Stimulated activated CD4-positive, alpha-beta T cell treated with anti-CD3 and anti-CD28 coated beads, Interleukin-2, amount 100 ng/mL, for 4 hours (primary cell): ENCODE measurements at places on chromosomes 12 and 14.

DNA sequence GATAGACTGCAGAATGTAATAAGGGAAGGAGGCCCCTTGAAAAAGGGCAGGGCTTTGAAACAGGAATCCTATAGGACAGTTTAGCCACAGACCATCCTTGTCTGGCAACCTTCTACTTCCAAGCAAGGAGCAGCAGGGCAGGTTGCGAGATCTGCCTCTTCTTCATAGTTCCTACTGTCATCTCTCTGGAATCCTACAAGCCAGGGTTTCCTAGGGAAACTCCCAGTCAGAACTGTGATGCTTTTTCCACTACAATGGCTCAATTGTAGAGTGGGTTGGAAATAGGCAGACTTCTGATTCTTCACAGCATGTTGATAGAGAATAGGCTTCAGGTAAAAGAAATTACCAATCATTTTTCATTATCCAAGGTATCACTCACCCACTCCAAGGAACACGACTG lies 186.3 kb downstream of the DACT1 start:
- no peak for DNase-seq

DNA sequence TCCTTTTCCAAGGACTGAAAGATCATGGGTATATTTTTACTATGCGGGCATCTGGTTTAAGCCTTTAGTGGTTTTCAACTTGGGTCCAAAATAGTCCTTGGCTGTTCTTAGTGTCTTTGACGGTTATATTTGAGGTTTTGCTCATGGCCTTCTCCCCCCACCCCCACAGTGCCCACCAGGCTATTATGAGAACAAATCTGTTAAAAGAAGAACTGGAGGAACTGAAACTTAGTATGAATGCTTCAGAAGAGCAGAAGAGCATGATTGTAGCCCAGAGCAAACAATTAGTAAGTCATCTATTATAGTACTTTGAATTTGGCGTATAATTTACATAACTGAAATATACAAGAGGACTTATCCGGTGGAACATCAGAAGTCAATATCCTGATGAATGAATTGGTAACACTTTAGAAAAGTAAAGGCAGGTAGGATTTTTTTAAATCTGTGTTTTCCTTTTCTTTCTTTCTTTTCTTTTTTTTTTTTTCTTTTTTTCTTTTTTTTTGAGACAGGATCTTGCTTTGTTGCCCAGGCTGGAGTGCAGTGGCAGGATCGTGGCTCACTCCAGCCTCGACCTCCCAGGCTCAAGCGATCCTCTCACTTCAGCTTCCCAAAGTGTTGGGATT lies 71.8 kb upstream of the BCAT1 start:
- DNase-seq = no peak

DNA sequence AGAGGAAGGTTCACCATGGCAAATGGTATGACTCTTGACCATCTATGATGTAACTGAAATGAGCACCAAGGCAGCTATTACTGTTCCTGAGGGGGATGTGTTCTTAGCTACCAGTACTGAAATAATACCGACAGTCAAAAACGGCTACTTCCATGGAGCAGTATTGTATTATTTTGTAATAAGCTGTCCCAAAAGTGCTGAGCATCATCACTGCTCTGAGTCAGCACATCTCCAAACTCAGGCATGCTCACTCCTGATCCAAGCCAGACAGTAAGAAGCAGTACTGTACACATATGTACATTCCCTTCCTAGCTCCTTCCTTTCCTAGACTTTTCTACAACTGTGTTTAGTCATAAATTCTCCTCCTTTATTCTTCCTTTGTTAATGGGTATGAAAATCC lies 8.6 kb downstream of the VTI1B start:
- no peak for DNase-seq

DNA sequence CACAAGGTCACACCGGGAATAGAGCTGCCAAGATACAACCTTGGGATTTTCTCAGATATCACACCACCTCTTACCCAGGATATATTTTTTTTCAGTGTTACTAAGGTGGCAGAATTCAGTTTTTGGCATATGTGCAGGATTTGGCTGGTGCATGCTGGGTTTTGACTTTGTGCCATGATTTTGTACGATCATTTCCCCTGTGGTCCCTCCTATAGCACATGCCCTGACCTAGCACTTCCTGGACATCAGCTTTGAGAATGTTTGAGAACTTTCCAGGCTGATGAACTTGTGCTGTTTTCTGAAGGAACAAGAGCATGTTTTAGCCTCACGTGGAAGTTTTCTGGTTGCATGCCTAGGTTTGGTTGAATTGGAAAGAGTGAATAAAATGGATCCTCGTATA lies 11.0 kb upstream of the TBPL2 start:
- DNase-seq = no peak

- no peak for DNase-seq
Measured at GRCh38 chr14:58549105-58549757, 88.5 kb upstream of the DACT1 start.

DNA sequence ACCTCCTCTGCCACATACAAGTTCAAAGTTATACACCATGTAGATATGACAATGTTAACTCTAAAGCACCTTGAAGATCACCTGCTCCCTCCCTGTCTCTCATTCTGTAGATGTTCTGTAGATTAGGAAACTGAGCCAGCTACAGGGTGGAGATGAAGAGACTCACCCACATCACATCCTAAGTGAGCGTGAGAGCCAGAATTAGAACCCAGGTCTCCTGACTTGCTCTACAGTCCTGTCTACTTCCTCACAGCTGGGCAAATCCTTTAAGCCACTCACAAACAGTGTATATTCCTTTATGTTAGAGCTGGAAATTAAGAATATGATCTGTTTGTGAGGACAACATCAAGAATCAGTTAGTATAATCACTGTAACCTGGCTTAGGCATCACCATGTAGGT lies 1.8 kb downstream of the APPL2 start:
- DNase-seq = no peak

DNA sequence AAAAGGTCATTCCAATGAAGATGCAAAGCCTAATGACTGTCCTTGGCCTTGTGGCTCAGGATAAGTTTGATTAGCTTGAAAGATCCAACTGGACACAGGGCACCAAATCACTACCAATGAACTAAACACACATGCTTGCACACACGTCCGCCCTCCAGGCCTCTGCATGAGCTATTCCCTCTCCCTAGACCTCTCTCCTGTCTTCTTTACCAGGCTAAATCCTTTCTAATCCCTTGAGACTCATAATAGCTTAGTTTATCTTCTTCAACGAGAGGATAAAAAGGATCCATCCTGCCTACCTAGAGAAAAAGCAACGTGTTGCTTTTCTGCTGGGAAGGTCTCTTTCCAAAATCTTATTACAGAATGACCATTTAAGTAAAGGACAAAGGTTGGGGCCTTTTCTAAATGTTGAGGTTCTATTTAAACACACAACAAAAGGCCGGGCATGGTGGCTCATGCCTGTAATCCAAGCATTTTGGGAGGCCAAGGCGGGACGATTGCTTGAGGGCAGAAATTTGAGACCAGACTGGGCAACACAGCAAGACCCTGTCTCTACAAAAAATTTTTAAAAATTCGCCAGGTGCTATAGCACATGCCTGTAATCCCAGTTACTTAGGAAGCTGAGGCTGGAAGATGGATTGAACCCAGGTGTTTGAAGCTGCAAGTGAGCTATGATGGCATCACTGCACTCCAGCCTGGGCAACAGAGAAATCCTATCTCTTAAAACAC lies 22.4 kb downstream of the PXN start:
- no peak for DNase-seq

- DNase-seq = no peak
Measured at GRCh38 chr12:77368379-77368778, 303.0 kb upstream of the E2F7 start.
